Hematopoietic multipotent progenitor cell treated with erythropoietin and hydrocortisone succinate and interleukin-3 and kit ligand, for 4 days (in vitro differentiated cells): ENCODE measurements at places on chromosomes 4 and X.

DNA sequence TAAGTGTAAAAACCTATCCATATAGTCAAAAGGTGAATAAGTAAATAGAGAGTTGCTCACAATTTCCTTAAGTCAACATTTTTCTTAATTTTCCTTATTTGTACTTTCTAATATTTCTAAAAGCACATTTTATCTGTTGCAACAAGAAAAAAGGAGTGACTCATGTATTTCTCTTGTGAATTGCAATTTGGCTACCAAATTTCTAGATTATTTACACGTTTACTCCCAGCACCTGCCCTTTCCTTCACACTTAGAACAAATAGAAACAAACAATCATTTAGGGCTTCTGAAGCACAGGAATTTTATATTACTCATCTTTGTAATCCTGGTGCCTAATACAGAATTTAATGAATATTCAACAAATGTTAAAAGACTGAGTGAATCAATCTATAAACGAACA is 22.2 kb downstream of the BTC start:
- no peak for DNase-seq

- no peak for DNase-seq
Measured at GRCh38 chr4:20317424-20317985, 65.8 kb downstream of the SLIT2 start.

- peak; percentile 79 for DNase-seq
Measured at GRCh38 chr4:156475322-156475721, 496.3 kb downstream of the PDGFC start.

GRCh38 chrX:115229337-115230003 is 4.4 kb downstream of the LRCH2 start:
- DNase-seq, result no peak

GRCh38 chr4:124854968-124855367 is 142.4 kb upstream of the ANKRD50 start:
- no peak for DNase-seq

- DNase-seq, result peak; percentile 22
Measured at GRCh38 chr4:153420361-153420760, 45.8 kb upstream of the TMEM131L start.
